ENCODE measurements at places on chromosomes 2 and 18. TPM values are rescaled to one million over a fixed set of nuclear protein-coding genes. Genes with fewer than 3 reads are reported as not detected.
A peak's percentile ranks its signal among the peaks of the same experiment; 100 is the strongest.

DNA sequence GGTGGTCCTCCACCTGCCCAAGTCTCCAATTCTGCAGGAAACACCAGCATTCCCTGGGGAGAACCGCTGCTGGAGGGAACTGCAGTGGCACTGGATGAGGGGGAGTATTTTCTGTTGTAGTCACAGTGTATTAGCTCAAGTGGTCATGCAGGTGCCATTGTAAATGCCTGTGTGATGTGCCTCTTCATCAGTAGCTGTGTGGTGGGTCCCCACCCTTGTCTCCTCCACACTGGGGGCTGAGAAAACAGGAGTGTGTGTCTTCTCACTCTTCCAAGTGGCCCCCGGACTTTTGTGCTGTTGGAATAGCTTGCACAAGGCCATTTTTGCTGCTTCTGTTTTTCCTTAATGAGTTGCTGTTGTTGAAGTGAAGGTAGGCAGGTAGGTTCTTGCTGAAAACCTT is 8.7 kb downstream of the NCK2 start:
- no peak overlapping the region for H3K4me3 ChIP-seq
- no peaks in the 10 kb centered on the region for H3K27me3 ChIP-seq
- peaks cover 24% of the 10 kb centered on the region for H3K36me3 ChIP-seq
- H3K27ac ChIP-seq = no peak overlapping the region
- H3K4me1 ChIP-seq = peaks cover 61% of the 10 kb centered on the region
- no peak for DNase-seq

DNA sequence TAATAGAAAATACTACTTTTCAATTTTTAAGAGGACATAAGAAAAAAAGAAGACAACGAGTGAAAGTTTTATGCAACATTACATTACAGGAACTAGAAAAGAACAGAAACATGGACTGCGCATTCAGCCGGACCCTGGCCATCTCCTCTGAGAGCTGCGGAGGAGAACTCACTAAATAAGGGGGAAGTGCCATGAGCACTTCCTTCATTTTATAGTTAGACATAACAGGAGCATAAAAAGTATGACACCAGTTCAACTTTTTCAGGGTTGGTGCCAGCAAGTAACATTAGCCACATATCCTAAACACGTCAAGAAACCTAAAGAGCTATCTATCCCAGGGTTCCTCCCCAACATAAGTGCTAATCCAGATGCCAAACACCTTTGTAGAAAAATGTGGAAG is 78.0 kb upstream of the SERTAD2 start:
- no peak overlapping the region for H3K4me3 ChIP-seq
- no peak for DNase-seq
- no peaks in the 10 kb centered on the region for H3K27me3 ChIP-seq
- peaks cover 58% of the 10 kb centered on the region for H3K4me1 ChIP-seq

- H3K4me3 ChIP-seq = no peak overlapping the region
- peaks cover 12% of the 10 kb centered on the region for H3K4me1 ChIP-seq
- no peaks in the 10 kb centered on the region for H3K36me3 ChIP-seq
- no peak overlapping the region for H3K27ac ChIP-seq
- no peak for DNase-seq
These were observed 11.7 kb downstream of the SLC4A3 start for GRCh38 chr2:219638948-219639755.

DNA sequence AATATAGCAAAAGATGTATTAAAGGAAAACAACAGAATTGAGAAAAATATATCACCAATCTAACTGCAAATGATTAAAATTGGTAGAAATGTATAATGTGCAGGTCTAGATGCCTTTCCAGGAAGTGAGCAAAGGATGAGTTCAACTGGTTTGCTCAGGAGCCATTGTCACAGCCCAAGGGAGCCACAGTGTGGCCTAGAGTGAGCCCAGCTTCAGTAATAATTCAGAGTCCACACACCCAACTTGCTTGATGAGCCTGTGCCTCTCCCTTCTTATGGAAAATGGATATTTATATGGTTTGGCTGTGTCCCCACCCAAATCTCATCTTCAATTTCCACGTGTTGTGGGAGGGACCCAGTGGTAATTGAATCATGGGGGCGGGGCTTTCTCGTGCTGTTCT is 92.2 kb upstream of the ASAP2 start:
- no peaks in the 10 kb centered on the region for H3K27me3 ChIP-seq
- no peaks in the 10 kb centered on the region for H3K36me3 ChIP-seq
- no peak overlapping the region for H3K27ac ChIP-seq
- H3K4me1 ChIP-seq = peaks cover 10% of the 10 kb centered on the region
- DNase-seq = no peak

GRCh38 chr2:190881598-190882410 is 1.2 kb downstream of the GLS start:
- no peaks in the 10 kb centered on the region for H3K27me3 ChIP-seq
- H3K4me3 ChIP-seq = peak overlapping the region; percentile 92
- peaks cover 35% of the 10 kb centered on the region for H3K4me1 ChIP-seq
- H3K27ac ChIP-seq = peak overlapping the region; percentile 95
- H3K36me3 ChIP-seq = no peaks in the 10 kb centered on the region

DNA sequence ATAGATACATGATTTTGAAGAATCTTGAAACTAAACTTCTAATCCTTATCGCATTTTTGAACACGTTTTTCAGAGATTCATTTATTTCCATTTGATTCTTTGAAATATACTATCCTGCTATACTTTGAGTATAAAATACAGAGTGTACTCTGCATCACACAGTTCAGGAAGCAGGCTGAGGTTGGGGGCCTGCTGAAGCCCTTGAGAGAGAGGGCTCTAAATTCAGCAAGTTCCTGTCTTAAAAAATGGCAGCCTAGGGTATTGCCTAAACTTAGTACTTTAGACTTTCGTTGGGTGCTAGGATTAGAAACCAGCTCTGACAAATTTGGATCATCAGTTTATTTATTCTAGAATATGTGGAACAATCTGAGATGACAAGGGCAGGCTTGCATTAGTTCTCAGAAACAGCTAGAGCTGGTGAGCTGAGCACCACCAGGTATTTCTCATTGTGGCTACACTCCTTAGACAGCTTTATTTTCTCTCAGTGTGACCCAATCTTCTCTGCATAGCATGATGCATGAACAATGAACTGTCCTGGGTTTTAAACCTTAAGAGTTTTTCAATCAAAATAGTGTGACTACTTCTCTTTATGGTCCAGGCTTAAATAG is 49.1 kb downstream of the TFPI start:
- peaks cover 8% of the 10 kb centered on the region for H3K36me3 ChIP-seq
- H3K27me3 ChIP-seq = no peaks in the 10 kb centered on the region

DNA sequence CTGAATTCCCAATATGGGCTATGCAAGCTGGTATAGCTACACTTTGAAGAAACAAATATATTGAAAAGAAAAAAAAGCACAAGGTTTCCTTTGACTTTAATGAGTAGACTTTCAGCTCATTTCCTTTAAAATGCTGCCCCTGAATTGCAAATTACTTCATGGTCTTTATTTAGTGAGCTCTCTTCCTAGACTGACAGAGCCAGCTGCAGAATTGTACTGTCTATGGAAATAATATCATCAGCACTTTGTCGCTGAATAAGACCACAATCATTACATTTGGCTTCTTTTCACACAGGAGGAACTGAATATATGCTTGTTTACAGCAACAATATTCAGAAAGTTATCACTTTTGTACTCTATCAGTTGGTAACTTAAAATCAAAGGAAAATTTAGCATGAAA is 41.7 kb downstream of the ARL5A start:
- no peak overlapping the region for H3K27ac ChIP-seq
- peaks cover 23% of the 10 kb centered on the region for H3K36me3 ChIP-seq
- peaks cover 14% of the 10 kb centered on the region for H3K4me1 ChIP-seq
- no peak for DNase-seq
- no peak overlapping the region for H3K4me3 ChIP-seq
- H3K27me3 ChIP-seq = no peaks in the 10 kb centered on the region

Gene TFCP2L1
- total RNA-seq = not detected

Gene HOXD13
- not detected for total RNA-seq

Gene POTEI
- total RNA-seq = 1.3 TPM

Gene IMMT
- 120 TPM for total RNA-seq

Gene KLHL41
- total RNA-seq = 0.73 TPM
